ENCODE measurements at places on chromosomes 7 and 10.

DNA sequence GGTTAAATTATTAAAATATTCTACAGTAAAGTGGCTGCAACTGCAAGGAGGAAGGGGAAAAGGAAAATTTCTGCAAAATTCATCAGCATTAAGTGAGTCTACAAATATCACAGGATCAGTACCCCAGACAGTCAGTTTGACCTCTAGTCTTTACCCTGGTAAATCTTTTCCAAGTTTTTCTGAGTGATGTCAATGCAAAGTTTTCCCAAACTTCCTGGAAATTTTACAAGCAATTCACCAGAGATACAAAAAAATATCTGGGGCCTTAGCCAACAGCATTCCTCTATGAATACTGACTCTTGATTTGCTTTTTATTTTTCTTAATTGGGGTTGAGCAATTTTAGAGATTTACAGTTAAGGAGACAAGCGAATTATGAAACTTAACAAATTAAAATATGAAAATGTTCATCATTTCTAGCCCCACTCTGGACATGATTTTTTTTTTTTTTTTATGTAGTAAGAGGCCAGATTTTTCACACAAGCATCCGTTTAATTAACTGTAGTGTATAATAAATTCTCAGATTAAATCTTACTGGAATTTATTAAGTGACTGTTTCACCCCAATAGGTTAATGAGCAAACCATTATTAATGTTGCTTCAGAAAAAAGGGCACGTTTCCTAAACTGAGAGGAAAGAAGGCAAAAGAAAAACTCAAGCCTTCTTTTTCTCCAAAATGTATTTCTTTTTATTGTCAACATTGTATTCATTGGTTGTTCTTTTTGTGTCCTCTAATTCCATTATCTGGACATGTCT is 539.5 kb upstream of the FZD8 start:
- DNase-seq: no peak

GRCh38 chr7:73823873-73824592 is 6.8 kb upstream of the CLDN4 start:
- no peak for DNase-seq

DNA sequence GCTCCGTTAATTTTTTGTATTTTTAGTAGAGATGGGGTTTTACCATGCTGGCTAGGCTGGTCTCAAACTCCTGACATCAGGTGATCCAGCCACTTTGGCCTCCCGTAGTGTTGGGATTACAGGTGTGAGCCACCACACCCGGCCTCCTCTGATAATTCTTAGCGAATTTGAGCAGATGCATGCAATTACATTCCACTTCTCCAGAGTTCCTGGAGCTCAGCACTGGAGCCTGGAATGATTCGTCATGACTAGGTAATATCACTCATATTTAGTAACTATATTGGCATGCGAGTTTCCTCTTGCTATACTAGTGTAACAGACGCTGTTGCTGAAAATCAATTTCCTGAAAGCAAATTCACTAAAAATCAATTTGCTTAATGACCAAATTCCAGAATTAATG is 86.8 kb downstream of the MKX start:
- DNase-seq: no peak

- DNase-seq: no peak
Observed at GRCh38 chr7:28316489-28316888, 95.8 kb upstream of the CREB5 start.

DNA sequence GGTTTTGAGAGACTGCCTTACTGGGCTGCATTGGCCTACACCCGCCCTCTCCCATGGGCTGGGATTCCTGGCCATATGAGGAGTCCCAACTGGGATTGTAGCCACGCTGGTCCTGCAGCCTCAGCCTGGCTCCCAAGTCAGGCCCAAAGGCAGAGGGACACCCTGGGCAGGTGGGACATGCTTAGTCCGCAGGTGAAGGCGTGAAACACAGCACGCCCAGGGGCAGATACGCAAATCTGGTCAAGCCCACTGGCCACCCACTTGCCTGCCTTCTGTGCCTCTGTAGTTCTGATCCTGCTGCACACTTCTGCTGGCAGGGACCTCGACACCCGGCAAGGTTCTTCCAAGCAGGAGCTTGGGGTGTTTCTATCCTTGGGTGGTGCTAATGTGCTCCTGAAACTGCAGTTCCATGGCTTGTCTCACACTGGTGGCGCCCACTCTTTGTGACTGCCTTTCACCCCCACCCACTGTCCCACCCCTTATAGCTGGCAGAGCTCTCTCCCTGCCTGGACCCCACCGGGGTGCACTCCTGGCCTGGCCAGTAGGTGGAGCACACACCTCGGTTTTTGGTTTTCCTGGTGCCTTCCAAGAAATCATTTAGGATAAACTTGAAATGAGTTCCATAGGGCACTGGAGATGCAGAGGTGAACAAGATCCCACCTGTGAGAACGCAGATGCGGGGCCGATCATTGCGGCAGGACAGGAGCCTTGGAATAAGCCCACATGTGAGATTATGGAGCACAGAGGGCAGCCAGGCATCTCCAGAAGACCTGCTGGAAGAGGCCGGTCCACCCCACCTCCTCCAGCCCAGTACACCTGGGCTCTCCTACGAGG is 47.9 kb downstream of the MKI67 start:
- DNase-seq: peak; percentile 71

GRCh38 chr10:12221323-12222298 is 25.6 kb downstream of the CDC123 start:
- DNase-seq: no peak

- DNase-seq: no peak
Observed at GRCh38 chr10:34957531-34957930, 132.6 kb downstream of the CUL2 start.
